ENCODE measurements at places on chromosomes 6 and 20.

DNA sequence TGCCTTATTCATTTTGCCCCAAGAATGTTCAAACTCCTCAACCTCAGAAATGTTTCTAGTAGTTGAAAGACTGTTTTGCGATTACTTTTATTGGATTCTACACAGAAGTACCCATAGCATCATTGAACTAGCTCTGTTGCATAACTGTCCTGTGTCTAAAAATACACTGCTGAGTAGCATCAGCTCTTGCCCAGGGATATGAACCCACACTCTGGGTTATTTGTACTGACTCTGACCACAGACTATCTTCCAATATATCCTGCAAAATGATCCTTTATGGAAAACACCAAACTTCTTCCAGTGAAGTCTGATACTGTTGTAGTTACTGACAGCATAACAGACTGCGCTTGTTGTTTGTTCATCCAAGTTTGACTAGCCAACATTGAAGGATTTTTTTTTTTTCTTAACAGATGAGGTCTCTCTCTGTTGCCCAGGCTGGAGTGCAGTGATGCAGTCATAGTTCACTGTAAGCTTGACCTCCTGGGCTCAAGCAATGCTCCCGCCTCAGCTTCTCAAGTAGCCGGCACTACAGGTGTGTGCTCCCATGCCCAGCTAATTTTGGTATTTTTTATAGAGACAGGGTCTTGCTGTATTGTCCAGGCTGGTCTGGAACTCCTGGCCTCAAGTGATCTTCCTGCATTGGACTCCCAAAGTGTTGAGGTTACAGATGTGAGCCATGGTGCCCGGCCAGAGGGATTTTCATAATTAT is 49.9 kb downstream of the TULP4 start:
- no peak for DNase-seq

DNA sequence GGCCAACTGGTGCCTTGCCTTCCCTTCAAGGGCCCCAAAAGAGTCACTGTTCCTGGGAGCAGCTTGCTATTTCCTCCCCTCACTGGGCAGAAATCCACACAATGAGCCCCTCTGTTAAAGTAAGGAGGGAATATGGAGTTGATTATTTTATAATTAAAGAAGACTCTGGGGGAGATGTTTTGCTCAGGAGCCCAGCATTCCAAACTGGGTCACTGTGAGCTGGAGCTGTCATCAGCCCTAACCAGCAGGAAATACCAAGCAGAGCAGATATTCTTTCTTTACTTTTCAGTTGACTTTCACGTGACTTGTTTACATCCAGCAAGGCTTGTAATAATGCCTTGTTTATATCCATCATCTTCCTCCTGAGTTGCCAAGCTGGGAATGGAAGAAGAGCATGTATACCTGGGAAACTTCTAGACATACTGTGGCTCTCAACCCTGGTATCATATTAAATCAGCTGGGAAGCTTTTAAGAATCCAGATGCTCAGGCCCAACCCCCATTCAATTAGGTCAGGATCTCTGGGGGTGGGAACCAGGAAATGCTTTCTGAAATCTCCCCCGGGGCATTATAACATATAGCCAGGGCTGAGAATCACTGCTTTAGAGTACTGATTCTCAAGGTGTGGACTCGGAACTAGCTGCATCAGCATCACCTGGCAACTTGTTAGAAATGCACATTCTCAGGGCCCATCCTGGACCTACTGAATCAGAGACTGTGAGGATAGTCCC is 175.6 kb upstream of the MYLIP start:
- no peak for DNase-seq

GRCh38 chr20:51720384-51720783 is 47.8 kb downstream of the ATP9A start:
- DNase-seq, result no peak

GRCh38 chr6:147675281-147675680 is 166.8 kb downstream of the SAMD5 start:
- DNase-seq, result no peak

- DNase-seq, result no peak
Observed at GRCh38 chr20:4613184-4613583, 108.5 kb upstream of the PRND start.

- DNase-seq, result no peak
Observed at GRCh38 chr20:37375227-37375626, 29.3 kb downstream of the SRC start.

- no peak for DNase-seq
Observed at GRCh38 chr6:87699576-87699975, 2.5 kb downstream of the AKIRIN2 start.

DNA sequence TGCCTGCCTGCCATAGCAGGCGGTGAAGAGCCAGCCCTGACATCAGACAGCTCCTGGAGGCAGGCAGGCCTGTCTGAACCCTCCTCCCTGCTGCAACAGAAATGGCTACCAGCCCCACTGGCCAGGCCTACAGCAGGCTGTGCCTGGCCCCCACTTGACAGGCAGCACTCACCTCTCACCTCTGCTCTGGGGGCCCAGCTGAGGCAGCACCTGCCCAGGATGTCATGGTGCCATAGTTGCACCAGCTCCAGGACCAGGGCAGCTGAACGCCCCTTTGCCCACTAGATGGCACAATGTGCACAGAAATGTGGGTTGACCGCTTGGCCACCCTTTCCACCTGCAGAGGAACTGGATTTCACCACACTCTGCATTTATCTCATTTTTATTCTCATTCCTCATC is 30.6 kb downstream of the MRPL14 start:
- peak; percentile 86 for DNase-seq

GRCh38 chr6:134701301-134701700 is 248.6 kb downstream of the ALDH8A1 start:
- DNase-seq, result no peak

DNA sequence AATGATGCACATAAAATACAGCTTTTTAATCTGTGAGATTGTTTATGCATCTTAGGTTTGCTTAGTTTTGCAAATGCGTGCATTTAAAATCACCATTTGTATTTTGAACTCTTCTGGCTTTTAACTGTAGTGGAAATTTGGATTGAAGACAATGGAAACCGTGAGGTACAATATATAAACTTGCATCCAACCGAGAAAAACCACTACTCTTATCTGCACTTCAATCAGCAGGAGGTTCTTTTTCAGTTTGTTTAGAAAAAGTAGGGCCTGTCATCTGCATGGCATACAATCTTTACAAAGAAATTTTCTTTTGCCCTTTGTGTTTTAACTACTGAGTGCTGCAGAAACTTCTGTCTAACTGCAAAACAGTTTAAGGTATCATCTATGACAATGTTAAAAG is 132.8 kb downstream of the LAMA2 start:
- DNase-seq, result no peak

GRCh38 chr6:93412452-93412851 is 6.9 kb downstream of the EPHA7 start:
- DNase-seq, result no peak

- DNase-seq, result no peak
Observed at GRCh38 chr20:25205277-25206062, 10.0 kb downstream of the ENTPD6 start.

DNA sequence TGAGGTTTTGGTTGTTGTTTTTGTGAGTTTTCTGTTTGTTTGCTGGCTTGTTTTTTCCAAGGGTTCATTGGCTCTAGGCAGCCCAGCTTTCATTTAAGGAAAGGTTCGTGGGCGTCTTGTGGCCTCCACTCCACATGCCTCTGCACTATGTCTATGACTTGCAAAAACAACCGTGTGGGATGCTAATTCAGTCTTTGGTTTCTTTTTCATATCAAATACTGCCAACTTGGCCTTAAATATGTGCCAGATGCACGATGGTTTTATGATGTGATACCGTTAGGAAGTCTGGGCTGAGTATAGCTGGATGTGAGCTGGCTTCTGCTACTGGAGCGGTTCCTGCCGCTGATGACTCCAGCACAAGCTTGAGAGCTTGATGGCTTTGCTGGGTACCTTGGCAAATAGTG is 96.3 kb downstream of the BMP2 start:
- no peak for DNase-seq

DNA sequence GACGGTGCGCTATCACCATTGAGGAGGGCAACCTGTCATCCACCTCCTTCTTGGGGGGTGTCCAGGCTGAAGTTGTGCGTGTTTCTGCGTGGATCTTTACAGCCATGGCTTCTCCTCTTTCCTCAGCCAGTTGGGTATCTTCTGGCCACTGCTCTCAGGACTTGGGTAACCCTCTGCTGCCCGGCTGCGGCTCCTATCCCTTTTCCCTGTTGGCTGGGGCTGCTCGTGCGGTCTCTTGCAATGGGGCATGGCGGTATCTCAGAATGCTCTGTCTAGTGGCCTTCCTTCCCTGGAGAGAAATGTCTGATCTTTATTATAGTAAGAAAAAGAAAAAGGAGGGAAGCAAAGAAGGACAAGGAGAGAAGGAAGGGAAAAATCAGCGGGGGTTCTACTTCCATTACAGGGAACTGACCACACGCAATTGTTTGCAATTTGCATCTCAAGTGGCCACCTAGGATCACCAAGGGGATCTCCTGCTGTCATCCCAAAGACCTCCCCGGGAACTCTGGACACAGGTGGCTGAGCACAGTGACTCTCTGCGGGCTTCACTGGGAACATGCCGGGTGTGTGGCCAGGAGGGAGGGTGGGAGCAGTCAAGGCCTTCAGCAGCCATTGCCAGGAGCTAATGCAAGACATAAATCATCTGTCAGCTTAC is 60.8 kb downstream of the NPEPL1 start:
- no peak for DNase-seq

DNA sequence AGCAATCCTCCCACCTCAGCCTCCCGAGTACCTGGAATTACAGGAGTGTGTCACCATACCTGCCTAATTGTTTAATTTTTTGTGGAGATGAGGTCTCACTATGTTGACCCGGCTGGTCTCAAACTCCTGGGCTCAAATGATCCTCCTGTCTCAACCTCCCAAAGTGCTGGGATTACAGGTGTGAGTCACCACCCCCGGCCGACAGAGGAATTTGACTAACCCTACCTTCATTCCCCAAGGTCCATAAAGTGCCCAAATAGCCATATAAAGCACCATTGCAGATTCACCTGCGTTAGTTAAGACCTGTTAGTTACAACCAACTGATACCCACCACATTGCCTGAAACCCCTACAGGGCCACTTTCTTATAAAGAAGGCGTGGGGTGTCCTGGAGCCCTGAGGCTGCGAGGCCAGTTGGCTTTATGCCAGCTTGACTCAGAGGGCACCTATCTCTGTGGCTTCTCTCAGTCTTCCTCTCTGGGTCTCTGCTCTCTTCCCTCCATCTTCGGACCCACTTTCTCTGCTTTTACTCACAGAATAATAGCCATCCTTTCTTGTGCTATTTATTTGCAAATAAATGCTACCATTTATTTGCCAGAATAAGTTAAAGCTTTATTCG is 65.6 kb downstream of the SLC2A10 start:
- no peak for DNase-seq

DNA sequence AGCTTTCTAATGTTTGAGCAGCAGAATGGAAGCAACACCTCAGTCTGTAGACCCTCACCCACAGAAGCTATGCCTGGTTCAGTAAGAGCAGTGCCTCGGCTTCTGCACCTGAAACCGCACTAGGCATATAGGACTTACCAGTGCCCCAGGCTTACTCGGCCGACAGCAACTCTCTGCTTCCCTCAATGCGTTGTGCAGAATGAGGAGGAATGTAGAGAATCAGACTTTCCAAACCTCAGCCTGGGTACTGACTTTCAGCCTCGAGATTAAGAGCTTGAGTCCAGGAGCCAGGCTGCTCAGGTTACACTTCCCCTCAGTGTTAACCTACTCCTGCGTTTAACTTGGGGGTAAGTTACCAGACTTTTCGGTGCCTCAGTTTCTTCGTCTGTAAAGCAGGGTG is 8.6 kb downstream of the EYA2 start:
- DNase-seq, result no peak

GRCh38 chr6:79391480-79391879 is 145.8 kb downstream of the LCA5 start:
- DNase-seq, result no peak

DNA sequence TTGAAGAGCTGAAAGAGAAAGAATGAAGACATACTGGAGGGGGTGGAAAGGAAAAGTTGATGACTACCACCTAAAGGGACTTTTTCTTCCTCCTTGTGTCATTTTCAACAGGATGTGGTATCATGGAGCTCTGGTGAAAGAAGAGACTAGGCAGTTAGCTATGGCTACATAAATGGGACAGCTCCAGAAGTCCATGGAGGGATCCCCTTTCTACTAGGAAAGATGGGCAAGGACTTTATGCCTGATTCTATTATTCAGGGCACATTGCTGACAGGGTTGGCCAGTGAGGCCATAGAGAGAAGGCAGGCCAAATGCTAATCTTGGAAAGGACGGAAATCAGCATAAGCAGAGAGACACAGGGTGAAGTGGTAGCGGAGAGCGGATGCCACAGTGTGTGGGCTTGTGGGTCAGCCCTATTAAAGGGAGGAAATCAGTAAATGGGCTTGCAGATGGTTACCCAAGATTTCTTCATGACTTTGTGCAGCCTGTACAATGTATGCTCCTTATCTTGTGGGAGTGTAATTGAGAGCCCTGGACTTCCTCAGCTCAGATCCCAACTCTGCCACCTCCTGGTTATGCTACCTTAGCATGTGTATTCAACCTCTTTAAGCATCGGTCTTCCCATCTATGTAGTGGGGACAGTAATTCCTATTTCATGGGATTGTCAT is 77.4 kb upstream of the TMEM170B start:
- DNase-seq, result no peak

DNA sequence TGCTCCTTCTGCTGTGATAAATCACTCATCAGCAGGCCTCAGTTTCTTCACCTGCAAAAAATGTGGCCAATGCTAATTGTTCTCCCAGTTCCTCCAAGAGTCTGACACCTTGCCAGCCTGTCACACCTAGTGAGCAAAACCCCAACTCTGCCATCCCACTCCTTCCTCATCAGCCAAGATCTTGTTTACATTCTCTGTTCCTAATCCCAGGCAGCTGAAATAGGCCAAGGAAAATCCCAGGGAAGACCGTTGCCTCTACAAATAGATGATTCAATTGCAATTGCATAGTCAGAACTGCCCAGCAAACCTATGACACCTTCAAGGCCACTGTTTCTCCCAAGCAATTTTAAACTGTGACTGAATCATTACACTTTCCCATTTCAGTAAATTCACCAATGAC is 78.7 kb downstream of the GMDS start:
- DNase-seq, result no peak

GRCh38 chr6:101263596-101263995 is 129.9 kb upstream of the GRIK2 start:
- DNase-seq, result no peak

GRCh38 chr6:132750455-132751248 is 7.1 kb downstream of the VNN2 start:
- DNase-seq, result no peak

DNA sequence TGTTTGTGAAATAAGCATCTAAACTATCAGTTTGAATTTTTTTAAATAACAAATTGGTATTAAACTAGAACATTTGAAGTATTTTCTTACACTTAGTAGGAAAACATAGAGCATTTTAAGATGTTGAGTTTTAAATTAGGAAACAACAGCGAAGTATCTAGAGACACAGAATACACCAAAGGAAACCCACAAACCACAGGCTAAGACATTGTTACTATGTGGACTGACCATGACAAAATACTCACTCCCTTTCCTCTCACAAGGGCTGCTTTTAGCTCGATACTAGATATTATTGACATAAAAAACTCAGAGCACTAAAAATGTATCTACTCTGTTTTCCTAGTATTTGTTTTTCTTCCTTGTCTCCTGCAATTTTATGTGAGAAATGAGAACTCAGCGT is 266.0 kb upstream of the CITED2 start:
- DNase-seq, result no peak
